Stimulated activated CD4-positive, alpha-beta T cell treated with anti-CD3 and anti-CD28 coated beads, Interleukin-1b, Interleukin-23, amount 100 ng/mL, for 1 hour (primary cell): ENCODE measurements at places on chromosomes 2 and 18.

GRCh38 chr2:183079139-183079775, 710 bp downstream of the DUSP19 start:
- no peak for DNase-seq

DNA sequence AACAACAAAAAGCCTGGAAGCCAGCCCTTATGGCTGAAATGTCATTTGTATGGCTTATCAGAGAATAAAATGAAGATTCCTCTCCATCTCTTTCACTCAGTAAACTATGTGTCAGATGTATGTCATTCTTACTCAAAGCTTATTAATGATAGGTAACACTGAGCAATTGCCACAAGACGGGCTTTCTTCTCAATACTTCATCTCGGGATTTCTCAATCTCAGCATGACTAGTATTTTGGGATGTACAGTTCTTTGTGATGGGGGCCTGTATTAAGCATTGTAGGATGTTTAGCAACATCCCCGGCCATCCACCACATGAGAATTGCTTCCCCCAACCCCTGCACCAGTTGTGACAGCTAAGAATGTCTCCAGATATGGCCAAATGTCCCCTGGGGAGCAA, 80.2 kb downstream of the MREG start:
- no peak for DNase-seq

- DNase-seq, result no peak
These were observed 331.1 kb downstream of the GULP1 start for GRCh38 chr2:188622601-188623260.

DNA sequence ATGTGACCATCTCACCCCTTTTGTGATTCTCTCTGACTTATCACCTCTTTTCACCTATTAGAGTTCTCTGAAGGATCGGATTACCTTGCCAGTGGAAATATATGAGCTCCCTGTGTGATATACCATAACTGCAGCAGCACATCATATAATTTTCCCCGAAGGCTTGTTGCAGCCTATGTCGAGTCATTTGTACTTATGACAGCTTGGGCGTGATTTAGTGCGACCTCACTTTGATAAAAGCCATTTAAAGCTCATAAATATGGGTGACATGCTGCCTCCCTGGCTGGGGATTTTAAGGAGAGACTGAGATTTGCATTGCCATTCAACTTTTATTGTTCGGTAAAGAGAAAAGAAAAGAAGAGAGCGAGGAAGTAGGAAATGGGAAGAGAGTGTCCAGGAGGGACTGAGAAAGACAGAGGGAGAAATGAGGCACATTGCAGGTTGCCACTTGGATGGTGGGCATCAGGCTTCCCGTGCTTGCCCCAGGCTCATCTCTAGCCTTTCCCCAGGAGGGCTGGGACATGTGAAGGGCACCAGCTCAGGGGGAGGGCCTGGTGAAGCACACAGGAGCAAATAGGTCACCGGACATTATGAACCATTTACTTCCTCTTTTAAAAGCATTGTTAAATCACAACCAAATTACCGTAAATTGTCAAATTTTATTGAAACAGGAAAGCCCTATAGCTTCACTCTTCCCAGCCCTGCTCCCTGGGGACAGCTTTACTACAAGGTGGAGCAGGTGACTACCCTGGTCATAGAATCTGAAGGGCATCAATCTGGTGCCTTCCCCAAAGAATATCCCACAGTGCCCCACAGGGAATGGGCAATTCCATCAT, 161.3 kb downstream of the SETBP1 start:
- no peak for DNase-seq

DNA sequence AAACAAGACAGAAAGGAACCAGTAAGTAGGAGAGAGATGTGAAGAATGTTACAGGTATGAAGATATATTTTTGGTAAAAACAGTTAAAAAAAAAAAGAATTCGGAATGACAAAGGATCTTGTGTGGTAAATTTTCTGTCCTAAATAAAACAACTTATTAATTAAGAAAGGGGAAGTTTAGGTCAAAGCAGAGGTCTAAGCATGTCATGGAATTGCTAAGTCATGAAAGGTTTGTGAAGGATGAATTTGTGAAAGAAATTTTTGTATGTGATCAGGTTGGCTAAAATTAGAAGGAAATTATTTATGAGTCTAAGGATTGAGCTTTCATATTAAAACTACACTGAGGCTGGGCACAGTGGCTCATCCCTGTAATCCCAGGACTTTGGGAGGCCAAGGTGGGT, 11.1 kb upstream of the ALPG start:
- DNase-seq, result no peak

DNA sequence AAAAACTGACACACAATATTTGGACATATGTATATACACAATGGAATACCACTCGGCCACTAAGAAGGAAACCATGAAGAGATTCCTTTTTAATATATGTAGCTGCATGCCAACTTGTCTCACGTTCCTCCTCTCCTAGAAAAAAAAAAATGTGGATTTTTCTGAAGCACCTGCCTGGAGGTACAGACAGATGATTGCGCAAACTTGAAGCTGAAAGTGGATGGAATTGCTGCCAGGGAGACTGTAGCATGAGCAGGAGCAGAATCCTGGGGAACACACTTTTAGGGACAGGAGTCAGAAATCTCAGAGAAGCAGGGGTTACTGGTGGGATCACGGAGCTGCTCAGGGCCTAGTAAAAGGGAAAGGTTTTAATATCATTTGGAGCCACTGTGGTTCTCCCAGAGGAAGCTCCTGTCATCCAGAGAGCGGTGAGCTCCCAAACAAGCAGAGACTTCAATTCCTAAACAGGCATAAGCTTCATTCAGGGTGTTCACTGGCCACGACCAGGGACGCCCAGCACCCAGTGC, 640 bp upstream of the SPR start:
- DNase-seq, result no peak

DNA sequence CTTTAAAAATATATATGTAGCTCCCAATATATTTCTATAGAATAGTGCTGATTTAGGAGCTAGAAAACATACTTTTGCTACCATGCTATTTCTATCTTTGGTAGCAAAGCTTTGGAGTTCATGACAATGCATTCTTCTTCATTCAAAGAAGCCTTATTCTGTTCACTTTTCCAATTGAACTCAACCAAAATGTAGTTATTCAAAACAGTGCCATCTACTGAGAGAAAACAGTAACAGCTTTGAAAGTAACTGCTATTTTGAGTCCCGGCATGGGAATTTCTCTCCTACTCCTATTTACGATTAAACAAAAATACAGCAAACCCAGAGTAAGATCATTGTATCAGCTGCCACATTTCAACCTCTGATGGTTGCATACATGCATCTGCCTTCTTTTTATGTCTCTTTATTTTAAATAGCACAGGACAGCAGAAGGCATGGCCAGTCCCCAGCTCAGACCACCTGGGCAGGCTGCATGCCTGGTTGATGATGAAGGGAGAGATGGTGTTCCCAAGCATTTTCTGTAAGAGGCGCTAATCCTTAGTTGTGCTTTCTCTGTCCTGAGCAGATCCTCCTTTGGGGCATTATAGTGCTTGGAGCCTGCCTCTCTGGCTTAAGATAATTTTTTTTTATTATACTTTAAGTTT, 69.7 kb upstream of the SULT1C3 start:
- no peak for DNase-seq

GRCh38 chr2:190094316-190094871, 31.9 kb upstream of the MSTN start:
- no peak for DNase-seq

GRCh38 chr2:15050483-15050882, 418.0 kb downstream of the LRATD1 start:
- DNase-seq, result no peak

- DNase-seq, result no peak
These were observed 141.3 kb downstream of the L3MBTL4 start for GRCh38 chr18:6273423-6273822.

DNA sequence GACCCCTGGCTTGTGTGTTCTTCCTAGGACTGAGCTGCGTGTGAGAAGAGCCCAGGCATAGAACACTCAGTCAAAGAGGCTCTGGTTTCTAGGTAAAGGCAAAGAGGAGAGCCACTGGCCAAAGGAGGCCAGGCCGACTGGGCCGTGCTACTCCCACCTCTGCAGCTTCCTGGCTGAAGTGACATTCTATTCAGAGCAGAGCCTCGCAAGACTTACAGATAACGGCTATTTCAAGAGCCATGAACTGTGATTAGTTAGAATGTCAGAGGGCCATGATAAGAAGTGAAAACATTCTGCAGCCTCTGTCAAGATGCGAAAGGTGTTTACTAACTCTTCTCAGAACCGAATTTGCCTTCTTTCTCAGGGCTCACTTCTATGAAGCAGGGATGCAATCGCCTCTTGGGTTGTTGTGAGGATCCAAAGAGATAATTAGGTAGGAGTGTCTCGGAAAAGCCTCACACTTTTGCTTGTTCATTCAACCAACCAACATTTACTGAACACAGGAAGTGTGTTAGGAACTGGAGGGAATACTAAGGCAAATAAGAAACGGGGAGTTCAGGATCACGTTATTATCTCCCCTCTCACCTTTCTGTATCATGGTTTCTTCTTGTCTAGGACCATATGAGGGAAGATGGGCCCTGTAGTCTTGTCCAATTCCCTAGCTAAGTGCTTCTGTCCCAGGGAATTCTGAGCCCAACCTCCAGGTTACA, 3.4 kb upstream of the DNAJC5G start:
- DNase-seq, result no peak

GRCh38 chr2:166090346-166090745, 37.5 kb downstream of the SCN1A start:
- no peak for DNase-seq

DNA sequence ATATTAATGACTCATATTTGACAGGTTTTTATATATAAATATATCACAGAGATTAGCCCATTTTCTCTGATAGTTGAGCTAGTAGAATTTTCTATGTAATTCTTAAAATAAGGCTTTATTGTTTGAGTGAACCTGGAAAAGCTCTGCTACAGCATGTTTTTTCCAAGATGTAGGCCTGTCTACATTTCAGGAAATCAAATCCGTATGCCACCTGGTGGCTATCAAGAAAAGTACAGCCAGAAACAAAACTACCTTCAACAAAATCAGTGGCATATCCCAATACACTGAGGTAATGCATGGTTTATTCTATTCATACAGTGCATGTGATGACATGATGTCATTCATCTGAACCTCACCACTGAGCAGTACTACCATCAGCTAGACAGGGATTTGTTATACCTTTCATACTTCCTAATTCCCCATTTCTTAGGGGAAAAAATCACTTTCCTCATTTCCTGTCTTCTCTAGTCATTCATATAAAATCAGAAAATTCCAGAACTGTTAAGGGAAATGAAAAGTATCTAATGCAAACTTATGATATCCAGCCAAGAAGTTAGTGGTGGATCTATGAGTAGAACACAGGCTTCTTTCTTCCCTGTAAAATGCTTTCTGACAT, 310.4 kb upstream of the SYT4 start:
- DNase-seq, result no peak
